ENCODE measurements at places on chromosomes 7 and 10. TPM values are rescaled to one million over a fixed set of nuclear protein-coding genes. Genes with fewer than 3 reads are reported as not detected.

DNA sequence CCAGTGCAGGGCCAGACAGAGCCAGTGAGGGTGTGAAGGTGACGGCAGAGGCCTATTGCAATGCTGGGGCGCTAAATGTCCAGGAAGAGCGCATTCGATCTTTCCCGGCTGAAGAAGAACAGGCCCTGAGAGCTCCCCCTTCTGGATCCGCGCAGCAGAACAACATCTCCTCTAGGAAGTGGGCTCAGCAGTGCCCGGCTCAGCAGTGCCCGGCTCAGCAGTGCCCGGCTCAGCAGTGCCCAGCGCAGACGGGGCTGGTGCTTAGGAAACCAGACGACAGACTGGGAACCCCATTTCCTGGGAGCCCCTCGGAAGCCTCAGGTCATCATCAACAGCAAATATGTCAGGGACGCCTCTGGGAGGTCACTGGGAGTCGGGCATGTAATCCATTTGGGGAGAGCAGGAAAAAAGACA, 4.7 kb upstream of the NOS3 start:
- H3K27me3 ChIP-seq = no peaks in the 10 kb centered on the region
- H3K4me3 ChIP-seq = no peak overlapping the region
- H3K27ac ChIP-seq = no peak overlapping the region
- DNase-seq = no peak

DNA sequence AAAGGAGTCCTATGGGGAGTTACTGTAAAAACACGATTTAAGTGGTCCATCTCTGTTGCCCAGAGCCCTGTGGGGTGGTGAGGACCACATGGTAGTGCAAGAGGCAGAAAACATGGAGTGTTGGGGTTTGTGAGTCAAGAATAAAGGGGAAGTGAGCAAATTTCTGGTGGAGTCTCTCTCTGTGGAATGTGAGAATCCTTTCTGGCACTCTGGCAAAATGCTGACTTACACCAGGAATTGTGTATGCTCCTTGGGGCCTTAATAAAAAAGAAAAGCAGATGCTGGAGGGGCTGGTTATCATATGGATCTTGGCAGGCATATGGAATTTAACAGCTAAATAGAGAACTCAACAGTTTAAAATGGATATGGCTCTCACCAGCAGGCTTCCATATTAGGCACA, 486.0 kb downstream of the TNS3 start:
- H3K4me3 ChIP-seq = no peak overlapping the region
- DNase-seq = no peak
- no peaks in the 10 kb centered on the region for H3K4me1 ChIP-seq
- no peak overlapping the region for H3K27ac ChIP-seq
- no peaks in the 10 kb centered on the region for H3K36me3 ChIP-seq

OR13A1 gene
- not detected for total RNA-seq

ADCYAP1R1 gene
- total RNA-seq = 1.4 TPM

TM9SF3 gene
- total RNA-seq = 125 TPM

GRCh38 chr10:8050556-8051108, 3.9 kb upstream of the GATA3 start:
- H3K4me3 ChIP-seq = peak overlapping the region; percentile 64
- peaks cover 33% of the 10 kb centered on the region for H3K4me1 ChIP-seq
- DNase-seq = no peak
- H3K36me3 ChIP-seq = no peaks in the 10 kb centered on the region
- no peak overlapping the region for H3K27ac ChIP-seq
- peaks cover 20% of the 10 kb centered on the region for H3K27me3 ChIP-seq

DNA sequence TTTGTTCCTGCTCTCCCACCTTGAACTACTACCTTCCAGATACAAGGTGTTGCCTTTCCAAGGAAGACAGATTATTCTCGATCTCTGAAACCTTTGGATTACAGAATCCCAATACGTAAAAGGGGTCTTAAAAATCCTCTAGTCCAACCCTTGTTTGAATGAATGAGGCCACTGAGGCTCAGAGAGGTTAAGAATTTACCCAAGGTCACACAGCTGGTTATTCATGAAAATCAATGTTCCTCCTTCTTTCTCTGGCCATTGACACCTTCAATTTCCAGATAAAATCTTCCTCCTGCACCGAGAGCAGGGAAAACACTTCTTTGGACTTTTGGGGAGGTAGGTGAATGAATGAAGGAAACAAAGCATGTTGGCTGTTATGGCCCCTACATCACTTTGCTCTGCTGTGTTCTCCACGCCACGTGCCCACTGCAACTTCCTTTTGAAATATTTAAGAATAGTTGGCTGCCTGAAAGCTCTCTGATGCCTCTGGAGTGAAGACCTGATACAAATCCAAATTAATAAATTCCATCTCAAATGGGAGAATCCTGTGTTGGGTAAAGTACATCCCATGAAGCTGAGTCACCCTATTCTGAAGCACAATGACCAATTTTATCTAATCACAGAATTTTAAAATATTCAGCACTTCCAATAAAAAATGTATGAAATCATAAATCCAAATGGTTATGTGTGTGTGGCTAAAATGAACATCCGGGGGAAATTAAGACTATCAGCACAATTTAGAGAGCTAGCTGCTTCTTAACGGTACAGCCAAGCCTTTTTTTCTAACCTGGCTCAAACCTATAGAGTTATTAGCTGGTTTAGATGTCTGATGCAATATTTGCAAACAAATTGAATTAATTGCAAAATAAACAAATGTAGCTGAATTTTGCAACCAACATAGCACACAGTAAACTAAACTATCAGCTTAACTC, 7.3 kb downstream of the SVIL start:
- no peak for DNase-seq
- no peak overlapping the region for H3K4me3 ChIP-seq
- peaks cover 58% of the 10 kb centered on the region for H3K4me1 ChIP-seq

DNA sequence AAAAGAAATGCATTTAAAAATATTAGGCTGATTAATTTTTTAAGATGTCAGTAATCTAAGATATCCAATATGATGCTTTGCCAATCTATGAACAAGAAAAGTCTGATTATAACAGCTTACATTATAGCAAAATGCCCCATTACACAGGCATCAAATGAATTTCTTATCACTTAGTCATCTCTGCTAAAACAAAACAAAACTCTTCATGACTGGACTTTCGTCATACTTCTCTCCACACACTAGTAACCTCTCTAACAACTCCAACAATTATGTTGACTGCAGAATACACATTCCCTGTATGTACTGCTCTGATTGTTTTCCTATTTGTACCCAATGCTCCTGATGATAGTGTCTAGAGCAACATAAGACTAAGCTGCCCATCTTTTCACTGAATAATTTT, 3.8 kb upstream of the MKI67 start:
- no peaks in the 10 kb centered on the region for H3K27me3 ChIP-seq
- DNase-seq = no peak
- no peaks in the 10 kb centered on the region for H3K36me3 ChIP-seq
- no peak overlapping the region for H3K27ac ChIP-seq

DNA sequence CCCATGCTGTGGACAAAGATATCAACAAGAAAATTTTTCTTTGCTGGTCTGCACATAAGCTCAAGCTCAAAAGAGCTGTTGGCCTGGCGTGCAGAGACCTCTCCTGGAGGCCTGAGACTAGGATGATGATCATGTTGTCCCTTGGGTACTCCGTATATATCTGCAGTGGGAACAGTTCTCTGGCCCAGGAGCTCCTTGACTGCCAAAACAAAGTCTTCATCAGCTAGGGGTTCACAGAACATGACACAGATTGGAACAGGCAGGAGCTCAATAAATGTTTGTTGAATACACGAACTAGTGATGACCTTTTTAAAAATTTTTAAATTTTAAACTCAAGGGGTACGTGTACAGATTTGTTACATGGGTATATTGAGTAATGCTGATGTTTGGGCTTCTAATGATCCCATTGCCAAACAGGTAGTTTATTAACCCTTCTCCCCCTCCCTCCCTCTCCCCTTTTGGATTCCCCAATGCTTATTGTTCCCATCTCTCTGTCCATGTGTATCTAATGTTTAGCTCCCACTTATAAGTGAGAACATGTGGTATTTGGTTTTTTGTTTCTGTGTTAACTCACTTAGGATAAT, 49.1 kb downstream of the ZNF783 start:
- no peak overlapping the region for H3K27ac ChIP-seq
- DNase-seq = no peak
- no peaks in the 10 kb centered on the region for H3K36me3 ChIP-seq
- no peak overlapping the region for H3K4me3 ChIP-seq

DNA sequence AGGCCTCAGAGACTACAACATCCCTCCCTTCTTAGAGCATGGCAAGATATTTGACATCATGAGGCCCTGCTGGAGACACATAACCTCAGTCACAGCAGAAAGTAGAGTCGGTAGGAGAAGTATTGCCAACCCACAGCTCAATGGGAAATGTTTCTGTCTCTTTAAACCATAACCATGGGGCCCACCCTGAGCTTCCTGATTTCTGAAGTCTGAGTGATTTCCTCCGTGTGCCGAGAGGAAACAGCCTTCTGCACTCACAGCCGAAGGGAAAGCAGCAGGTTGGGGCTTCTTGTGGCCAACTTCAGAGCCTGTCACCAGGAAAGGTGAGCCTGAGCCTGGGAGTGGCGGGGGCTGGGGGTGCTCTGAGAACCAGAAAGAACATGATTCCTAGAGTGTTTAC, at the start of gene GIMAP1:
GIMAP1 (plus strand) TSS at position 246 of the 400 bp plus-strand sequence. CDS start 2,435 bp downstream, outside the sequence.
- no peak within 1 kb of the TSS for H3K27ac ChIP-seq
- H3K36me3 ChIP-seq = no peaks in the 10 kb centered on the region
- H3K27me3 ChIP-seq = no peaks in the 10 kb centered on the region
- peaks cover 4% of the 10 kb centered on the region for H3K4me1 ChIP-seq

DNA sequence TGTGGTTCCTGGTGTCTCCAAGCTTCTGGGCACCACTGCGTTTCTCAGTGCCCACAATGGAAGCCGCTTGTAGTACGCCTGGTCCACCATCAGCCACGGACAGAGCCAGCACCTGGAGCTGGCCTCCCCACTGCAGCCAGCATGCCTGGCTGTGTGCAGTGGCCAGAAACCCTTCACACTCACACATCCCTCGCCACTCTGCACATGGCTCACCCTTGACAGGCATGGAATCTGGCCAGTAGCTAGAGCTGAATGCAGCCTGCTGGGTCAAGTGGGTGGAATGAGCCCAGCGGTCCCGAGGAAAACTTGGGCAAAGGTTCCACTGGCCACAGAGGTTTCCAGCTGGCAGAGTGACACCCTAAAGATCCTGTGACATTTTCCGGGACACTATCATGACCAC, 146.0 kb upstream of the ADO start:
- no peaks in the 10 kb centered on the region for H3K4me1 ChIP-seq
- DNase-seq = no peak
- H3K27me3 ChIP-seq = no peaks in the 10 kb centered on the region
- H3K4me3 ChIP-seq = no peak overlapping the region
- no peaks in the 10 kb centered on the region for H3K36me3 ChIP-seq

DNA sequence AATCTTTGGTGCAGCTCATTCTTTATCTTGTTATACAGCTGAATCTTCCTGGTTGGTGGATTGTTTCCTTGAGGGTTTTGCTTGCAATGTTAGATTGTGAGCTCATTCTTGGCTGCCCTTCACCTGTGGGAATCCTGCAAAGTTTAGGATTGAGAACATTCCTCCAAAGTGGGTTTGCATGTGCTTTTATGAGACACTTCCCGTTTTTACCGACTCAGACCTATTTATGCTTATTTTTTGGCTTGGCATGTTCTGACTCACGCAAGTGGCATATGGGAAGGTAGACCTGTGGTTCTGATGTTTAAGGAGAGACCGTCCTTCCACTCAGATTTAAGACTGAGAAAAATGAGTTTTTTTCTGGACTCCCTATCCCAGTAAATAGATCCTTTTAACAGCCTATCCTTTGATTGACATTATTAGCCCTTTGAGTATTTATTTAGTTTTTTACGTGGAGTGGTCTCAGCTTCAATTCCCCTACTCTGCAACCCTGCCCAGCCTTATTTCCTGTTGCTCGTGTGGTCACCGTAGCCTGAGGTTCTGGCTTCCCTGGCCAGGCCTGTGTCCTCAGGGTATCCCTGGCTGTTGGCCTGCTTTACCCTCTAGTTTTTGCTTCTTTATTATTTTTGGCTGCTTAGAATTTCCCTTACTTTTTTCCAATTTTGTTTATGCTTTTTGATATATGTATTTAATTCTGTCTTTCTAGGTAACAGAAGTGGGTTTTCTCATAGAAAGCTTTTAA, 13.4 kb upstream of the PRF1 start:
- no peak overlapping the region for H3K27ac ChIP-seq
- no peak for DNase-seq
- H3K4me3 ChIP-seq = no peak overlapping the region
- H3K4me1 ChIP-seq = no peaks in the 10 kb centered on the region
- H3K27me3 ChIP-seq = no peaks in the 10 kb centered on the region

- H3K36me3 ChIP-seq = no peaks in the 10 kb centered on the region
- no peak overlapping the region for H3K4me3 ChIP-seq
- no peak overlapping the region for H3K27ac ChIP-seq
- no peak for DNase-seq
- H3K4me1 ChIP-seq = no peaks in the 10 kb centered on the region
- H3K27me3 ChIP-seq = no peaks in the 10 kb centered on the region
Observed at GRCh38 chr7:84462259-84462658, 267.7 kb upstream of the SEMA3A start.

DNA sequence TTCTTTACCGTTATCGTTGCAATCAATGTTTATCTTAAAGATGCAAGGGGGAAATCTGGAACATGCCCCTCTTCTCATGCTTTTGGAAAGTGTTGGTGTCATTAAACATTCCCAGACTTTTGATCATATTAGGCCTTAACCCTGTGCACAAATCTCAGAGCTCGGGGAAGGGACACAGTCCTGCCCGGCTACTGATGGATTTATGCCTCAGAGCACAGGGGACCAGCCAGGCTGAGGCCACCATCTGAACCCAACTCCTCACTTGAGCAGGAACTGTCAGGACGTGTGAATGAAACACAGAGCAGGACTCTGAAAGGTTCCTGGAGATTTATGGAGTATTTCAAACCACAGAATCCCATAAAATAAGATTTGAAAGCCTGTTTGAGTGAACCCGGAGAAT, 132.0 kb upstream of the CXCL12 start:
- H3K27ac ChIP-seq = no peak overlapping the region
- no peaks in the 10 kb centered on the region for H3K4me1 ChIP-seq
- H3K4me3 ChIP-seq = no peak overlapping the region
- no peak for DNase-seq
- no peaks in the 10 kb centered on the region for H3K36me3 ChIP-seq
- H3K27me3 ChIP-seq = no peaks in the 10 kb centered on the region

ERVW-1 gene
- total RNA-seq = not detected

GRCh38 chr10:118978316-118978997, 51.1 kb upstream of the NANOS1 start:
- H3K4me3 ChIP-seq = no peak overlapping the region
- no peaks in the 10 kb centered on the region for H3K36me3 ChIP-seq
- no peaks in the 10 kb centered on the region for H3K4me1 ChIP-seq
- no peak for DNase-seq

DNA sequence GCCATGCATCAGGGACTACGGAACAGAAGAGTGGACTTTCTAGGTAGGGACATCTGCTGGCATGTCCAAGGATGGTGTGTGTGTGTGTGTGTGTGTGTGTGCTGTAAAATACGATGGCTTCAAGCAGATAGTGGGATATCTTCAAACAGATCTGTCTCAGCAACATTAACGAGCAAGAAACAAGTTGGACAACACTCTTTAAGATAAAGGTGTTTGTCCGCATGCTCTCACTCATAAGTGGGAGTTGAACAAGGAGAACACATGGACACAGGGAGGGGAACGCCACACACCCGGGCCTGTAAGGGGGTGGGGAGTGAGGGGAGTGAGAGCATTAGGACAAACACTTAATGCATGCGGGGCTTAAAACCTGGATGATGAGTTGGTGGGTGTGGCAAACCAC, 89.8 kb upstream of the AKR1E2 start:
- no peak for DNase-seq
- no peaks in the 10 kb centered on the region for H3K27me3 ChIP-seq
- no peak overlapping the region for H3K27ac ChIP-seq
- H3K4me3 ChIP-seq = no peak overlapping the region
- H3K36me3 ChIP-seq = no peaks in the 10 kb centered on the region
